ENCODE measurements at places on chromosomes 5 and 9.

DNA sequence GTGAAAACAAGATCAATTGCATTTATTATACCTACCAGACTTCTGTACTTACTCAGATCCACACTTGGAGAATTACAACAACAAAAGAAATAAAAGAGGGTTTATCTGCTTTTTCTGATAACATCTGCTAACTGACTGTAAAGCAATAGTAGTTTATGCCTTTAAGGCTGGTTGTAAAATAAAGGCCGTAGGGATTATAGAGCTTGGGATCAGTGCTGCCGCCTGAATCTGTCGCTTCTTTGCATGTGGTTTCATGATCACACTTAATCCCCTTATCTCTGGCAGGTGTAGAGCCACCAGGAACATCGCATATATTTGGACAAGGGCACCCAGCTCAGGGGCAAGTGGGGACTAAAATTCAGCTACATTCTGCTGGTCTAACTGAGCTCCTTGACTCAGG is 146.7 kb downstream of the CCDC192 start:
- no peak for DNase-seq

GRCh38 chr5:84436866-84437265 is 52.2 kb upstream of the EDIL3 start:
- DNase-seq = no peak

- no peak for DNase-seq
Observed at GRCh38 chr9:89026876-89027275, 35.6 kb downstream of the S1PR3 start.

DNA sequence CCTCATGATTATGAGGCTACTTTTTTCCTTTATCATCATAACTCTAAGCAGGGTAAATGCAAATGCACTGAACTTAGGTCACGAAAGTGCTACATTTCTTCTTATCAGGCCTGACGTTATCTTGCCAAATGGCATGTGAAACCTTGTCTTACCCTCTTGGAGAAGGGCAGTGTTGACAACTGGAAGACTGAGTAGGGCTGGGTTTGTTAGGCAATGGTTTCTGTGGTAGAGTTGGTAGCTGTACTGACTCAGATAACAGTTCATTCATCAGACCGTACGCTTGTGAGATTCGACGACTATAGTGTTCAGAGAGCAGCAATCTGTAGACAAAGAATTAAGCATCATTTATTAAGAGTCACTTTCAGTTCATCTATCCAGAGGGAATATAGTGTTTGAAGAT is 127.7 kb downstream of the CPLANE1 start:
- no peak for DNase-seq

DNA sequence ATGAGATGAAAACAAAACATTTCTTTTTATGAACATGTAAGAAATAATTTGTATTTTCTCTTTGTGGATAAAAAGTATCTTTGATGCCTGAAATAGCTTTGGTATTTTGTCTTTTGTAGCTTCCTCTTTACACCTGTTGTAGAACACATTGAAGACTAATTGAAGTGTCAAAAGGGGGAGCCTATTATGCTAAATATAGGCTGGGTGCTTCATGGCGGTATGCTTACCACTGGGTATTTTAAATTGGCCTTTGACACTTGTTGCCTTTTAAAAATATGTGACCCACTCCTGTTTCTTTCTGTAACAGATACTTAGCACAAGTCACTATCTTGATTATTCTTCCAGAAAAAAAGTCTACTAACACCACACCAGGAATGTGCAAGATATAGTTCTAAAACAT is 226.4 kb downstream of the KIAA0825 start:
- no peak for DNase-seq

- DNase-seq = no peak
Observed at GRCh38 chr5:166994226-166994625, 1297.2 kb upstream of the WWC1 start.

DNA sequence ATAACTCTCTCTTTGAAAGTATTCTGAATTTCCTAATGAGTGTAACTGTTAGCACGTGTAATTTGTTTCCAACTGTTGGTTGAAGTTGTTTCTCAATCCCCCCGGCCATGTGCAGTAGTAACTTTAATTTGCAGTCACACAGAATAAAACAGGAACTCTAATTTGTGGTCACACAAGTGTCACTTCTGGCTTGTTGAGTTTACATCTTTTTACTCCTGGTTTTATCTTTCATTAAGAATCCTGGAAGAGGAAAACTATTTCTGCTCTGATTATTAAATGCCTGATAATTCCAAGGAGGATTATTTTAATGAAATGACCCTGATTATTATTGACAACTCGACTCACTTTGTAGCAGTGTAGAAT is 1.2 kb downstream of the SCAMP1 start:
- DNase-seq = no peak

GRCh38 chr5:148843510-148844318 is 17.3 kb downstream of the ADRB2 start:
- DNase-seq = no peak

DNA sequence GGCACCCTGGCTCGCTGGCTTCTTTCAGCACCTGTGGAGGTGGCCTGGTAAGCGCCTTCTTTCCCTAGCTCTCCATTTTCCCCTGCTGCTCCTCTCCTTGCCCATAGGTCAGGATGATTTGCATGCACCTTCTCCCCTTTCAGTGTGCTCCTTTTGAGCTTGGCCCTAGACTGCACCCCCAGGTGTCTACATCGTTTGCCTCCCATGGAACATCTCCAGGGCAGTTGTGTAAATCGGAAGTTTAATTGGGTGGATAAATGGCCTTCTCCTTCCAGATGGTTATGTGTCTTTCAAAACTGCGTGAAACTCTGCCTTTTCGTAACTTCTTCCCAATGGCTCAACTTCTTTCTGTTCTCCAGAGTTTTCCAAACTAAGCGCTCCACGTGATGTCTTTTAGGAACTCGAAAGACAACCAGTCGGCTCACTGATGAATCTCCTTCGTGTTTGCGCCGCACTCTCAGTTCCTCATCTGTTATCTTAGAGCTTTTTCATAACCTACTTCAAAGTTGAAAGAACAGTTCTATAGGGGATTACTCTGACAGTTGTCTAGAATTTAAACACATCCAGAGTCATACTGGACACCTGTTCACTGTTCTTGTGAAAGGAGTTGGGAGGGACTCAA is 1.7 kb downstream of the ADAMTS19 start:
- no peak for DNase-seq

- DNase-seq = no peak
Observed at GRCh38 chr9:25177858-25178257, 500.4 kb downstream of the TUSC1 start.

DNA sequence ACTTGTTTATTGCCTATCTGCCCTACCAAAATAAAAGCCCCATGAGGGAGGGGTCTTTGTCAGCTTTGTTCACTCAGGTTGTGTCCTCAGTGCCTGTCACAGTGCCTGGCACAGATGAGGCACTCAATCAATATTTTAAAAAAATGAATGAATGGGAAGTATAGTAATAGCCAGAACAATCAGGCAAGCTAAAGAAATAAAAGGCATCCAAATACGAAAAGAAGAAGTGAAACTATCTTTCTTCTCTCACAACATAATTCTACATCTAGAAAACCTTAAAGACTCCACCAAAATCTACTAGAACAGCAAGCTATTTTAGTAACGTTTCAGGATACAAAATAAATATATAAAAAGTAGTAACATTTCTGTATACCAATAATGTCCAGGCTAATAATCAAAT is 37.8 kb upstream of the C5orf63 start:
- DNase-seq = no peak

GRCh38 chr9:83932011-83932410 is 10.8 kb upstream of the KIF27 start:
- DNase-seq = no peak

DNA sequence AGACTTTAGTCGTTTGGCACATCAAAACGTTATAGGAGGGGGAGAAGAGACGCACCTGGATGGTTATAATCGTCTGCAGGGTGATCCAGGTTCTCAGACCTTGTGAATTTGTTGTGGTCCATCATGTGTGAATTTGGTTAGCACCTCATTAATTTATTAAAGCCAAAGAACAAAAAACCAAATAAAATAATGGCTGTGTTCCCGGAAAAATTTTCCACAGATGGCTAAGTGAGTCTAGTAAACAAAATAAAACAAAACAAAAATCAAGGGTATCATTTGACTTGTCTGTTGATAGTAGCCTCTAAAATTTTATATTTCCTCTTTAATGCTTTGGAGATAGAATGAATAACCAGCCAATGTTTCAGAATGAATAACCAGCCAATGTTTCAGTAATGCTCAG is 119.7 kb downstream of the ACTBL2 start:
- DNase-seq = no peak

- no peak for DNase-seq
Observed at GRCh38 chr5:35274839-35275509, 44.7 kb upstream of the PRLR start.

DNA sequence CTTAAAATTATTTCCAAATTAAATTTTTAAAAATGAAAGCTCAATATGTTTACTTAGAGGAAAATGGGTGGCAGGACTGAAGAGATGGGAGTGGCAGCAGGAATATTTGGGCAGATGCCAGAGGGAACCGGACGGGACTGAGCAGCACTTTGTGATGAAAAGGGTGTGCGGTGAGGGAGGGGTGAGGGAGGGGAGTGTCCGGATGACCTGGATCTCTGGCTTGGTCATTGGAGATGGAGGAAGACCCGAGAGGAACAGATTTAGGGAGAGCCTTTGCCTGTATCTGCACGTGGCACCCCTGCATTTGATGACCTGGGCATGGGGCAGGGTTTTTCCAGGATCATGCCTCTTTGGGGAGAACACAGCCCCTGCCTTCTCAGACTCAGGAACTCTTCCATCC is 201.1 kb upstream of the MVB12B start:
- no peak for DNase-seq

- DNase-seq = no peak
Observed at GRCh38 chr5:142360607-142361120, 35.8 kb upstream of the SPRY4 start.

- DNase-seq = no peak
Observed at GRCh38 chr5:61254969-61255555, 77.0 kb upstream of the ZSWIM6 start.

- DNase-seq = no peak
Observed at GRCh38 chr9:134152022-134152448, 12.3 kb downstream of the RNU6ATAC start.

DNA sequence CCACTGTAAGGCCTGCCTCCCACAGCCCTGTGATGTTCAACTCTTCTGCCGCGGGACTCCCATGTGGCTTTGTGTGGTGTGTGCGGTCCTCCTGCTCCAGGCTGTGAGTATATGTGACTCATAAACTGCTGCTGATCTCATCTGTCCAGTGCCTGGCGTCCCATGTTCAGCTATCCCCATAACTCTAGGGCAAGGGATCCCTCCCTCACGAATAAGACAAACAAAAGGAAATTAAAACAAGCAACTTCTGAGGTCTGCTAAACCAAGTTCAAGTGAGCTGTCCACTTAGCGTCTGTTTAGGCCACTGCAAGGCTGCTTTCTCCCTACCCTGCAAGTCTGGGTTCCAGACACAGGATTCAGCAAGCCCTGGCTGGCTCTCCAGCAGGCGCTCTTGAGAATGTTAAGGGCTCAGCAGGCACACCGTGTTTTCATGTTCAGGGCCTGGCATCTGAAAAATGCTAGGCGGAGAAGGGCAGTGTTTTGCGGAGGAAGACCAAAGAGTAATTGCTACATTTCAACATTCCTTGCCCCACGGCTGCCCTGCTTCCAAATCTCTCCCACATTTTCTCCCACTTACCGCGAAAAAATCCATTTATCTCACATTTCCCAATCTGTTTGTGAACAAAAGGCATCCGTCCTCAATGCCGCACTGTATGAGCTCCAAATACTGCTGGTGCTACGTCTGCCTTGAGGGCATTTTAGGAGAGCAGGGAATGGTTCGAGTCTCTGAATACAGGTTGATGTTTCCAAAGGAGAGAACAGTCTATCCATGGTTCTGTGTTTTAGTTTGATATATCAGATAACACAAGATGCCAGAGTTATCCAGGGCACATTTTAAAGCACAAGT is 280.2 kb downstream of the SEMA5A start:
- DNase-seq = no peak

GRCh38 chr9:88816141-88816540 is 175.1 kb upstream of the S1PR3 start:
- no peak for DNase-seq

DNA sequence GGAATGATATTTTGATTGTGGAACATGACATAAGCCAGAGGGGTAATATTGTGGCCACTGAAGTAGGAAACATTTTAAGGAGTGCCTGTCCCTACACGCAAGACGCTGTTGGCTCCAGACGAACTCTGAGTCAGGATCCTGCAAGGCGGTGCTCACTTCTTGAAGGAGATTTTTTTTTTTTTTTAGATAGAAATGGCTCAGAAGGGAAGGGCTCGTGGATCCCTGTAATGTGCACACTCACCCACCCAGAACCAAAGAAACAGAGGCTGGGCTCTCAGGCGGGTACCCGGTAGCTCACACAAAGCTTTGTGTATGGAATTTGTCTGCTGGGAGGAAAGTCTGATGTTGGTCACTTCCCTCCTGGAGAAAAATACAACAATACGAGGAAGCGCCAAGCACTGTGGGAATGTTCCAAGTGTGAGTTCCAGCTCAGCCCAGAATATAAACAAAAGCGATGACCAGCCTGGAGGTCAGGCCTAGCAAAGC is 25.7 kb downstream of the RAPGEF1 start:
- no peak for DNase-seq

- DNase-seq = no peak
Observed at GRCh38 chr5:89253666-89254352, 370.8 kb upstream of the MEF2C start.

GRCh38 chr5:14492331-14492964 is 89.1 kb upstream of the OTULINL start:
- DNase-seq = no peak

- DNase-seq = no peak
Observed at GRCh38 chr5:96776621-96777020, 31.1 kb downstream of the ERAP1 start.

- no peak for DNase-seq
Observed at GRCh38 chr5:80738466-80738865, 83.7 kb upstream of the DHFR start.

DNA sequence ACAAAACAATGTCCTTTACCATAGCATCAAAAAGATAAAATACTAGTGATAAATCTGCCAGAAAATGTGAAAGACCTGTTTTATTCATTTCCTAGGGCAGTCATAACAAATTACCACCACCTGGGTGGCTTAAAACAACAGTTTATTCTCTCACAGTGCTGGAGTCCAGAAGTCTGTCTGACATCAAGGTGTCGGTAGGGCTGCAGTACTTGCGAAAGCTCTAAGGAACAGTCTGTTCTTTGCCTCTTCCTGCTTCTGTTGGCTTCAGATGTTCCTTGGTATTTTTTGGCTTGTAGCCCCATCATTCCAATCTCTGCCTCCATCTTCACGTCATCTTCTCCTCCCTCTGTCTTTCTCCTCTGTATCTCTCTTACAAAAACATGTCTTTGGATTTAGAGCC is 51.0 kb downstream of the PTPDC1 start:
- DNase-seq = no peak

GRCh38 chr9:97501177-97501971 is at the start of gene TMOD1:
TMOD1 (plus strand) TSS chr9:97501666; CDS start chr9:97524189, 22,523 bp downstream.
- no peak for DNase-seq

Data from NCI-H1436 treated with DMSO at 0.1 percent for 48 hours (cell line).